ENCODE measurements at places on chromosomes 4 and X.
A peak's percentile ranks its signal among the peaks of the same experiment; 100 is the strongest.

DNA sequence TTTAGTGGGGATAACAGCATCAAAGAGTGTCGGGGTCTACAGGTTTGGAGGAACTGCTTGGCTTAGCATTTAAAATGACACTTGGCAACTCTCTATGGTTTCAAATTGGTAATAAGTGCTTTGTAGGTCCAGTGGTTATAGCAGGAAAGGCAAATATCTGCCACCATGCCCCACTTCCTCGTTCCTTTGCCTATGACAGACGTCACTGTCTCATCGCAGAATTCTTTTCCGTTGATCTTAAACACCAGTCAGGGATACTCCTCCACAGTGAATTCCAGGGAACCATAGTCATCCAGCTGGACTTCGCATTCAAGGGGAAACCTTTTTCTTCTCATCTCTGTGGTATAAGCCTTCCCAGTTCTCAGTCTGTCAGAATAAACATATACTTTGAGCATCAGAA, 319.1 kb downstream of the GPAT3 start:
- no peak for DNase-seq

- DNase-seq = no peak
Observed at GRCh38 chrX:8783097-8783713, 18.0 kb downstream of the FAM9A start.

- no peak for DNase-seq
Observed at GRCh38 chrX:154779261-154779660, 16.6 kb downstream of the DKC1 start.

DNA sequence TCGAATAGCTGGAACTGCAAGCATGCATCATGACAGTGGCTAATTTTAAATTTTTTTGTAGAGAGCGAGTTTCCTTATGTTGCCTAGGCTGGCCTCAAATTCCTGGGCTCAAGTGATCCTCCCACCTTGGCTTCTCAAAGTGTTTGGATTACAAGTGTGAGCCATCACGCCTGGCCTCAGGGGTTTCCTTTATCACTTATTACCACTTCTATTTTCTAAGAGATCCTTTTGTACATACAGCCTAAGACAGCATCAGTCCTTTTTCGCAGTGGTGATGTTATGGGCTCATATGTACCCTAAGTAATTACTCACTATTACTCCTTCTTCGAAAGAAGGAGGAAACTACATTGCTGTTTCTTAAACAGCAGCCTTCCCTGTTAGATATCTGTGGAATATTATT, 54.1 kb upstream of the CDKN2AIP start:
- no peak for DNase-seq

DNA sequence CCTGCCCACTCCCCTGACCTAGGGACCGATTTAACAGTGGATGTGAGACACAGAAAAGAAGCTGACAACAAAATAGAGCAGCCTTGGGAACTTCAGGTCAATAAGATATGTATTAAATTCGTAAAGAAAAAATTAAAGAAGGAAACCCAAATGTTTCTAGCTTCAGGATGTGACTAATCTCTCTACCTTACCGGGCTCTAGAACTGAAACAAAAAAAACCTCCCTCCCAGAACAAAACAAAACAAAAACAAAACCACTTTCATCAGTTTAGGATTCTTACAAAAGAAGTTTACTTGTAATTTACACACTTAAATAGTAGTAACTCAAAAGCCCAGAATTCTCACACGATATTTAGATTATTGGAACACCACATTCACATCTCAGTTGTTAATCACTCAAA, 185.8 kb upstream of the RPS6KA3 start:
- no peak for DNase-seq

DNA sequence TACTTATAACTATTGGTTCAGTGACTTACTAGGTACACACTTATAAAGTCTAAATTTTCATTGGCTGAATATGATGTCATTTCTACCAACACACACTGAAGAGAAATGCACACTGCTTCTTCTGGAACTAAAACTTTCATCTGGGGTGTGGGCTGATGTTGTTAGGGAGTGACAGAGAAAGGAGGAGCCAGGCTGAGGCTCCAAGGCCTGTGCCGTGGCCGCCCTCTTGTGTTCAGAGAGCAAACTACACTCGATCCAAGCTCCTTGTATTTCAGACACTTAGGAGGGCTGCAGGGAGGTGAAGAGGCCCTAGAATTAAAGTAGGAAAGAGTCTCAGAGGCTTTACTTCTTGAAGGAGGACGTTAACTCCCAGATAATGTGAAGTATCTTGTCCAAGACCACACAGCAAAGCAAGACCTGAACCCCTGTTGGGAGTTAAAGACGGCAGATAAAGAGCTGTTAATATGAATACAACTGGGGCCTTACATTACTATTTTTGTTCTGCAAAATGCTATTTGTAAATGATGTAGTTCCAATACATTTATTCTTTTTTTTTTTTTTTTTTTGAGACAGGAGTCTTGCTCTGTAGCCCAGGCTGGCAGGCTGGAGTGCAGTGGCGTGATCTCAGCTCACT, 137.5 kb downstream of the AFAP1 start:
- peak; percentile 95 for DNase-seq

- no peak for DNase-seq
Observed at GRCh38 chrX:119423631-119424030, 24.5 kb downstream of the SLC25A43 start.

DNA sequence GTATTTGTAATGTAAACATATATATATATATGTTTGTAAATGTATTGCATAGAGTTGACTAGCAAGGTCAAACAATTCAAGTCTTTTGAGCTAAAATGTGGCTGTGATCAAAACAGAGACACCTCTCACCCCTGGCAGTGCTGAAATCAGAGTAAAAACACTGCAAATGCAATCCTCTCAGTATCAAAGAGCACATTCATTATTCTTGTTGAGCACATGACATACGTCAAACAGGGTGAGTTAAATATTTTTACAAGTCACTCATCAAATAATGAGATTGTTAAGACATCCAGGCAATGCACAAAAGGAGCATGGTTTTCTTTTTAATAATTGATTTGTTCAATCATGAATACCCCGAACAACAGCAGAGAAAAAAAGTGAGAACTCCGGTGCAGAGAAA, 114.1 kb upstream of the KCNIP4 start:
- DNase-seq = no peak

DNA sequence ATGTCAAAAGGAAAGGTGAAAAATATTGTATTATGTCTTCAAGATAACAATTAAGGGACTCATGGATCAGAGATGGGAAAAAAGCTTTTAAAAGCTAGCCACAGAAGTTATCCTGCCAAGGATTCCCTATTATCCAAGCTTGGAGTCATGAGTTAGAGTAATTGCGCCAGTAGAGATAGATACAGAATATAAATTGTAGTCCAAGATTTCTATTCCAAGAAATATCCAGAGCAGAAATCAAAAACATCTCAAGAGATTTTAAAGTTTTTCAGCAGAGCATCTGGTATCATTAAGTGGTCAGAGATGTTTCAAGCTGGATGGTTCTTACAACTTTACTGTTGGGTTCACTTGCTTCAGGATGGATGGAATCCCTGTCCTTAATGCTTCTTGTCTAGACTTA, 186.7 kb downstream of the PCDH18 start:
- no peak for DNase-seq

DNA sequence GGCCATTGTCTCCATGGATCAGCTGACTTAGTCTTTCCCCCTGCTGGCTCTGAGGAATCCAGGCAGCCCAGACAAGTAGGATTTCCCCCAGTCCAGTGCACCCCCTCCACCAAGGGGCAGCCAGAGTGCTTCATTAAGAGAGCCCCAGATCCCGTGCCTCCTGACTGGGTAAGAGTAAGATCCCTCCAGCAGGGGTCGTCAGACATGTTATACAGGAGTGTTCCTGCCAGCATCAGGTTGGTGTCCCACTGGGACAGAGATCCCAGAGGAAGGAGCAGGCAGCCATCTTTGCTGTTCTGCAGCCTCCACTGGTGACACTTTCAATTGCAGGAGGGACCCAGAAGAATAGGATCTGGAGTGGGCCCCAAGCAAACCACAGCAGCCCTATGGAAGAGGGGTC, 29.0 kb upstream of the INPP4B start:
- no peak for DNase-seq

DNA sequence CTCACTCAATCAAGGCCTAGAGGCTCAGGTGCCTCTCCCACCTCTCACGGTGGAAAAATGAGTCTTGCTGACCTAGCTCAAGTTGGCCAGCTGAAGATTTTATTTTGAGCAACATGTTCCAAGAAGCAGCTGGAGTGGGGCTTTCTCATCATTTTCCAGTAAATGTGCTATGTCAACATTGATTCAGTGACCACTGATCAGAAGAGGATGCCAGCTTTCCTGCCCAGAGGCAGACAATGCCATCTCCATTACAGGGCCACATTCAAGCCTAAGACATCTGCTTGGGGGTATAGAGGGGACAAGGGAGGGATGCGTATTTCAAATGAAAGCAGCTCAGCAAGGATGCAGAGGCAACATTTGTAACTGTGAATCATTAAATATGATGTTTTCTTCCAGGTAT, 3.0 kb downstream of the MEPE start:
- no peak for DNase-seq

- no peak for DNase-seq
Observed at GRCh38 chrX:40093586-40093985, 4.2 kb downstream of the BCOR start.

GRCh38 chr4:111537165-111537564, 608.1 kb upstream of the FAM241A start:
- no peak for DNase-seq

- DNase-seq = no peak
Observed at GRCh38 chr4:164943192-164943591, 34.3 kb downstream of the TRIM61 start.

GRCh38 chr4:4995103-4995907, 24.0 kb downstream of the CYTL1 start:
- peak; percentile 96 for DNase-seq

GRCh38 chrX:44040406-44040805, 67.2 kb upstream of the NDP start:
- no peak for DNase-seq

GRCh38 chrX:65900850-65901844, 138.7 kb downstream of the VSIG4 start:
- no peak for DNase-seq

- DNase-seq = peak; percentile 85
Observed at GRCh38 chr4:2935762-2936743, 27.2 kb downstream of the NOP14 start.

GRCh38 chrX:21529771-21530170, 128.4 kb downstream of the KLHL34 start:
- no peak for DNase-seq

DNA sequence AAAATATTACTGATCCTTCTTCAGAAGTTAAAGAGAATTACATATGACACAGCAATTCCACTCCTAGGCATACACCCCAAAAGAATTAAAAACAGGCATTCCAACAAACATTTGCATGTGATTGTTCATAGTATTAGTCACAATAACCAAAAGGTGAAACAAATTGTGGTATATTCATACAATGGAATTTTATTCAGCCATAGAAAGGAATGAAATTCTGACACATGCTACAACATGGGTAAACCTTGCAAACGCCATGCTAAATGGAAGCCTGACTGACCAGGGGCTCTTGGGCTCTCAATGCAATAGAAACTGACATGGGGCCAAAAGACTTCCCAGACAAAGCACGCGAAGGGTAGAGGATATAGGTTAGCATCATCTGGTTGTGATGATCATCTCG, 62.1 kb upstream of the S100G start:
- no peak for DNase-seq

Data from lower leg skin (tissue), 4 donors.